ENCODE measurements at places on chromosomes 2 and 18. TPM values are rescaled to one million over a fixed set of nuclear protein-coding genes. Genes with fewer than 3 reads are reported as not detected.

- no peak for ATAC-seq
Measured at GRCh38 chr2:1988049-1988448, 243.7 kb upstream of the PXDN start.

- ATAC-seq: no peak
Measured at GRCh38 chr2:155209696-155210450, 511.4 kb downstream of the KCNJ3 start.

DNA sequence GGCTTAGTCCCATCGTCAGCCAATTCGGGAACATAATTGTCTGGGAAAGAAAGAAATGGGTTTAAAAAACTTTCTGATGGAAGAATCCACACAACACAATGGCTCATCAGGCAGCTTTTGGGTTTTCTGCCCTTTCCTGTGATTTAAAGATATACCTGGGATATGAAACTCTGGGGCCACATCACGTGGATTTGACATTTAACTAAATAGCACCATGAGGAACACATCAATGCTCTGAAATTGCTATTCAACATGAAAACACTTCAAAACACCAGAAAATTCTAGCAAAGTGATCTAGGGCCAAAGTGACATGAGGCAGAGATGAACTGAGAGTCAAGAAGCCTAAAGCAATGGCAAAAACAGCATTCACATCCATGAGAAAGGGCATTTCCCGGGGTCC lies 237.5 kb upstream of the PXDN start:
- ATAC-seq: no peak

Gene C1GALT1C1L
- 1.4 TPM for total RNA-seq

Gene C2orf66
- total RNA-seq: not detected

Gene UPP2
- total RNA-seq: not detected

DNA sequence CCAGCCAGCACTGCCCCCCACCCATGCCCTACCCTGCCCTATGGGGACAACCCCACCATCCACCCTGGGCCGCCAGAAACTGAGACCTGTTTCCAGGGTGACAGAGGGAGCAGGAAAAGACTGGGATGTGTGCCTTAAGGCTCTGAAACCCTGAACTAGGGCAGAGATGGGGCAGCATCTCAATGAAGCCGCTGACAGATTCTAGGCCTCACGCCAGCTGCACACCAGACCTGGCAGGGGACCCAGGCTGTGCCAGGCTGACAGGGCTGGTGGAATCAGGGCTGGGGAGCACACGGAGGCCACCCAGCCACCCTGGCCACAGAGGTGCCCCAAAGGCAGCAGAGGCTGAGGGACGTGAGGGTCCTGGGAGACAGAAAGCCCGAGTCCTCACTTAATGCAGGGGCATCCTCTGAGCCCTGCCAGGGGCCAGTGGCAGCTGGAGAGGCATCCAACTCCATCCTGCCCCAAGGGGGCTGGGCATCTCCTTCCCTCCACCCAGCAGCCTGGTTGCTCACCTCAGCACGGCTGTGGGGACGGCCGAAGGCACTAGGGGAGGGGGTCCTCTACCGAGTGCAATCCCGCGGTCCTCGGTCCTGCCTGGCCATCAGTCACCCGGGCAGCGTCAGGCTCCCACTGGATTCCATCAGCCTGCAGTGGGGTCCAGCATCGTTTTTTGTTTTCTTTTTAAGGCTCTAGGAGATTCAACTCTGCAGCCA lies 169.2 kb downstream of the ZFP36L2 start:
- peak; percentile 50 for ATAC-seq

DNA sequence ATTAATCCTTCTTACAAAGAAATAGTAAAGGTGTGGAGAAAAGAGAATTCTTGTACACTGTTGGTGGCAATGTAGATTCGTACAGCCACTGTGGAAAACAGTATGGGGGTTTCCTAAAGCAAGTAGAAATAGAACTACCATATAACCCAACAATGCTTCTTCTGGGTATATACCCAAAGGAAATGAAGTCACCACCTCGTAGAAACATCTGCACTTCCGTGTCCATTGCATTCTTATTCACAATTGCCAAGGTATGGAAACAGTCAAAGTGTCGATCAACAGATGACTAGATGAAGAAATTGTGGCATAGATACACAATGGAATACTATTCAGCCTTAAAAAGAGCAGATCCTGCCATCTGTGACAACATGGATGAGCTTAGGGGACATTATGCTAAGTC lies 93.4 kb upstream of the TGIF1 start:
- no peak for ATAC-seq

DNA sequence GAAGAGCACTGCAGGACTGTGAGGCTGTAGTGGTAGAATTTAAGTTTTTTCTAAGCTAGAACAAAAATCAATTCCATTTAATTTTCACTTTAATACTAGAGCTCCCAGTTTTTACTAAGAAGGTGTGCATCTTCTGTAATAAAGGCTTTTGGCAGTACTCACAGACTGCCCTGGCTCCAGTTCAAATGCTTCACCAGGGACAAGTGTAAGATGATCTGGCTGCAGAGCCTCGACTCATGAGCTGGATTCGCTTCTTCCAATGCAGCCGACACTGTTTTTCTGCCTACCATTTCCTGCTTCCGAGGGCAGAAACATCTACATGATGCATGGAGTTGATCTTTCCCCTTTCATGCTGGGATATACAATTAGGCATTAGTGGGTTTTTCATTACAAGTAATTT lies 87.0 kb downstream of the FARSB start:
- no peak for ATAC-seq

DNA sequence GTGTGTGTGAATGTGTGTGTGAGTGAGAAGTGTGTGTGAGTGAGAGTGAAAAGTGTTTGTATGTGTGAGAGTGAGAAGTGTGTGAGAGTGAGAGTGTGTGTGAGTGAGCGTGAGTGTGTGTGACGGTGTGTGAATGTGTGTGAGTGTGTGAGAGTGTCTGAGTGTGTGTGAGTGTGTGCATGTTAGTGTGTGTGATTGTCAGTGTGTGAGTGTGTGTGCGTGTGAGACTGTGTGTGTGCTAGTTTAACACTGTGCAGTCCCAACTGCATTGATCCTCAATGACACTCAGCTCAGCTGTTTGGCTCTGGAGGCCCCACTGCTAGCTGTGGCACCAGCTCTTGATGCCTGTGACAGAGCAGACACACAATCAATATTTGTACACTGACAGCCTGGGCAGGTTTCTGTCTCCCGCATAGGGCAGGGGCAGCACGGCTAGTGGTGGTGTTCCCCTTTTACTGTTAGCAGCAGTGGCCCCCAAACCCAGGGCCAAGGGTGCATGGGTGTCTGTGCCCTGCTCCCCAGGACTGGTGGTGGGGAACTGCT lies 135.0 kb downstream of the INHBB start:
- no peak for ATAC-seq

- ATAC-seq: no peak
Measured at GRCh38 chr2:136062066-136062837, 55.7 kb downstream of the CXCR4 start.

Gene MARCHF4
- total RNA-seq: not detected

GRCh38 chr2:57330447-57330846 lies 716.2 kb upstream of the VRK2 start:
- ATAC-seq: no peak

- no peak for ATAC-seq
Measured at GRCh38 chr18:56787390-56787789, 136.2 kb downstream of the WDR7 start.

Measured in gastroesophageal sphincter (tissue), 4 donors.